A549 treated with Hydrocortisone at 1 μM for 4 hours (cell line): ENCODE measurements at places on chromosomes 6 and 20. TPM values are rescaled to one million over a fixed set of nuclear protein-coding genes. Genes with fewer than 3 reads are reported as not detected.

Gene JPH2
- total RNA-seq = 4.8 to 7.7 TPM (median 6.0 TPM) in 5 replicates

Gene NXT1
- total RNA-seq = 49.8 to 72.4 TPM (median 68.0 TPM) in 5 replicates

Gene TSBP1
- not detected in 5 replicates for total RNA-seq

Gene TP53TG5
- not detected in 5 replicates for total RNA-seq

Gene ADGRG6
- 43.1 to 79.0 TPM (median 64.0 TPM) in 5 replicates for total RNA-seq

Gene HDGFL1
- total RNA-seq = not detected in 5 replicates

Gene TPBG
- 32.4 to 36.0 TPM (median 35.5 TPM) in 5 replicates for total RNA-seq

Gene LY6G6C
- 0.13 to 0.18 TPM in 2 of 5 replicates, not detected in the others for total RNA-seq

Gene GMPR
- 4.3 to 6.5 TPM (median 5.6 TPM) in 5 replicates for total RNA-seq

Gene SEMG1
- not detected in 5 replicates for total RNA-seq

Gene SNRPB2
- total RNA-seq = 119 to 146 TPM (median 126 TPM) in 5 replicates

Gene LPA
- 0.08 to 0.18 TPM (median 0.09 TPM) in 5 replicates for total RNA-seq

Gene PSORS1C2
- total RNA-seq = 0.09 TPM in 1 of 5 replicates, not detected in the others

Gene GPLD1
- 0.71 to 1.4 TPM (median 1.1 TPM) in 5 replicates for total RNA-seq

Gene POU5F1
- total RNA-seq = 10.0 to 17.0 TPM (median 11.3 TPM) in 5 replicates

Gene RAET1L
- 0.15 to 0.61 TPM (median 0.35 TPM) in 5 replicates for total RNA-seq

Gene SMOC2
- total RNA-seq = 0.02 to 0.05 TPM (median 0.03 TPM) in 3 of 5 replicates, not detected in the others

Gene SLC16A10
- total RNA-seq = 0.29 to 0.70 TPM (median 0.53 TPM) in 5 replicates

Gene DEFB116
- total RNA-seq = not detected in 5 replicates

Gene SLC4A11
- total RNA-seq = 9.2 to 15.1 TPM (median 13.6 TPM) in 5 replicates

Gene TRDN
- total RNA-seq = not detected in 5 replicates

Gene DDO
- 0.08 to 0.16 TPM (median 0.08 TPM) in 5 replicates for total RNA-seq

Gene FRK
- total RNA-seq = 1.1 to 1.7 TPM (median 1.2 TPM) in 5 replicates

Gene NDUFAF5
- 27.8 to 40.1 TPM (median 33.6 TPM) in 5 replicates for total RNA-seq

Gene APCDD1L
- total RNA-seq = 0.05 to 0.14 TPM (median 0.06 TPM) in 4 of 5 replicates, not detected in the other

Gene SHLD1
- total RNA-seq = 6.2 to 8.3 TPM (median 6.8 TPM) in 5 replicates

Gene GPX5
- total RNA-seq = not detected in 5 replicates

Gene BNIP5
- total RNA-seq = 0.02 to 0.05 TPM (median 0.03 TPM) in 4 of 5 replicates, not detected in the other

Gene MATN4
- 0.06 to 0.16 TPM (median 0.08 TPM) in 5 replicates for total RNA-seq

Gene XKR7
- total RNA-seq = 0.01 to 0.02 TPM in 2 of 5 replicates, not detected in the others

Gene PGC
- 0.08 to 0.14 TPM (median 0.12 TPM) in 3 of 5 replicates, not detected in the others for total RNA-seq

Gene SLC52A3
- total RNA-seq = 0.37 to 0.67 TPM (median 0.52 TPM) in 5 replicates

Gene PTCHD4
- total RNA-seq = 0.06 to 0.09 TPM (median 0.08 TPM) in 3 of 5 replicates, not detected in the others

Gene BPIFA1
- not detected in 5 replicates for total RNA-seq

Gene DSTN
- 655 to 867 TPM (median 692 TPM) in 5 replicates for total RNA-seq

Gene TNF
- 0.08 to 0.12 TPM in 2 of 5 replicates, not detected in the others for total RNA-seq

Gene MYCT1
- total RNA-seq = 0.02 to 0.07 TPM in 2 of 5 replicates, not detected in the others

Gene CLPSL2
- 0.60 to 1.6 TPM (median 0.66 TPM) in 5 replicates for total RNA-seq

Gene TTLL9
- total RNA-seq = 0.05 to 0.18 TPM (median 0.08 TPM) in 5 replicates

Gene FAM162B
- total RNA-seq = not detected in 5 replicates

Gene BTBD3
- total RNA-seq = 11.9 to 18.1 TPM (median 17.0 TPM) in 5 replicates

Gene PACRG
- total RNA-seq = 0.09 TPM in 1 of 5 replicates, not detected in the others

Gene CLPSL1
- not detected in 5 replicates for total RNA-seq

Gene ERVFRD-1
- not detected in 5 replicates for total RNA-seq

Gene PKIB
- total RNA-seq = 0.59 to 0.75 TPM (median 0.73 TPM) in 5 replicates

Gene WRNIP1
- 34.2 to 36.0 TPM (median 34.8 TPM) in 5 replicates for total RNA-seq

Gene OPRL1
- 1.0 to 1.7 TPM (median 1.2 TPM) in 5 replicates for total RNA-seq

Gene FNDC11
- 0.16 to 0.41 TPM (median 0.20 TPM) in 5 replicates for total RNA-seq

Gene GNMT
- 0.13 to 0.31 TPM (median 0.21 TPM) in 3 of 5 replicates, not detected in the others for total RNA-seq

Gene WDR27
- total RNA-seq = 7.7 to 11.5 TPM (median 10.2 TPM) in 5 replicates

Gene MMP24
- 29.2 to 32.4 TPM (median 29.6 TPM) in 5 replicates for total RNA-seq
